ENCODE measurements at places on chromosomes 6 and 20. TPM values are rescaled to one million over a fixed set of nuclear protein-coding genes. Genes with fewer than 3 reads are reported as not detected.

GRCh38 chr6:90547991-90548390 lies 38.9 kb downstream of the MAP3K7 start:
- H3K4me1 ChIP-seq: peaks cover 6% of the 10 kb centered on the region
- H3K36me3 ChIP-seq: peaks cover 53% of the 10 kb centered on the region
- H3K4me3 ChIP-seq: no peak overlapping the region
- DNase-seq: no peak
- no peak overlapping the region for H3K27ac ChIP-seq
- no peaks in the 10 kb centered on the region for H3K27me3 ChIP-seq

DNA sequence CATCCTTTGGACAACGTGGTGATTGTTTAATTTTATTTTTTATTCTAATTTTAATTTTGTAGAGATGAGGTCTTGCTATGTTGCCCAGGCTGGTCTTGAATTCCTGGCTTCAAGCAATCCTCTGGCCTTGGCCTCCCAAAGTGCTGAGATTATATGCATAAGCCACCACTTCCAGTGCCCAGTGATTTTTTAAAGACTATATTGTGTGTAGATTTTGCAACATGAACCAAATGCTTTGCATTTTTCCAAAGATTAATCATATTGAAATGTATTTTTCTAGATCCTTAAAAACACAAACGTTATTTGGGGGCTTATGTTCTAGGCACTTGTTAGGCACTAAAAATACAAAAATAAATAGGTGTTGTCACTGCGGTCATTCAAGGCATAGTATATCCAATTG lies 117.6 kb upstream of the CCN2 start:
- H3K27ac ChIP-seq: no peak overlapping the region
- H3K36me3 ChIP-seq: no peaks in the 10 kb centered on the region
- no peaks in the 10 kb centered on the region for H3K4me1 ChIP-seq
- no peak overlapping the region for H3K4me3 ChIP-seq

DNA sequence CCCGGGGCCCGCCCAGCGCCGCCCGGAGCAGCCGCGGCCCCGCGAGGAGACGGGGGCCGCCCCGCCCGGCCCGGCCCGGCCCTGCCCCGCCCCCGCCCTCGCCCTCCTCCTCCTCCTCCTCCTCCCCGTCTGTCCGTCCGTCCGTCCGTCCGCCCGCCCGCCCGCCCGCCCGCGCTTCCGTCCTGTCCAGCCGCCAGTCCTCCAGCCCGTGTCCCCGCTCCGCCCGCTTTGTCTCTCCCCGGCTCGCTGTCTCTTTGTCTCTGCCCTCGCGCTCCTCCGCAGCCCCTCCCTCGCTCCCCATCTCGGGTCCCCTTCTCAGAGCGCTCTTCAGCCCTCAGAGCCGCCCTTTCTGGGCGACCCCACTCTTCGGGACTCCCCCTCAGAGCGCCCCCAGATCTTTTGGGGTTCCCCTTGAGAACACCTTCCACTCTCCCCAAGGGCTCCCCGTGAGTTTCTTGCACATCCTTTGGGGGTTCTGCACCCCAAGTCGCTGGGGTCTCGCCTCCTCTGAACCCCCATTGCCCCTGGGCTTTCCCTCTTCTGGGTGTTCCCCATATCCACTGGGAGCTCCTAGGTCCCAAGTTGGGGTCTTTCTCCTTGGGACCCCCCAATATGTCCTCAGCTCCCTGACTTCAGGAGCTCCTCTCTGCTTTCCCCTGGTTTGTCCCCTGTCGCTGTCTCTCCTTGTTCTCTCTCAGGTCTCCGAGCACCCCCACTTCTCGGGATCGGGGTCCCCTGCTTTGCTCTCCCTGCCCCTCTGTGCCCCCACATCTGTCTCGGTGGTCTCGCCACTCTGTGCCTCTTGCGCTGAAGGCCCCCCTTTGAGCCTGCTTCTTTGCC lies 79.5 kb upstream of the MYL9 start:
- peak overlapping the region; percentile 96 for H3K4me3 ChIP-seq
- H3K27ac ChIP-seq: peak overlapping the region; percentile 93
- H3K27me3 ChIP-seq: peaks cover 5% of the 10 kb centered on the region
- peaks cover 51% of the 10 kb centered on the region for H3K4me1 ChIP-seq
- peaks cover 2% of the 10 kb centered on the region for H3K36me3 ChIP-seq

- no peaks in the 10 kb centered on the region for H3K4me1 ChIP-seq
- no peaks in the 10 kb centered on the region for H3K36me3 ChIP-seq
- DNase-seq: no peak
- no peak overlapping the region for H3K27ac ChIP-seq
- H3K27me3 ChIP-seq: no peaks in the 10 kb centered on the region
- no peak overlapping the region for H3K4me3 ChIP-seq
Observed at GRCh38 chr6:74742793-74743508, 462.9 kb downstream of the COL12A1 start.

DNA sequence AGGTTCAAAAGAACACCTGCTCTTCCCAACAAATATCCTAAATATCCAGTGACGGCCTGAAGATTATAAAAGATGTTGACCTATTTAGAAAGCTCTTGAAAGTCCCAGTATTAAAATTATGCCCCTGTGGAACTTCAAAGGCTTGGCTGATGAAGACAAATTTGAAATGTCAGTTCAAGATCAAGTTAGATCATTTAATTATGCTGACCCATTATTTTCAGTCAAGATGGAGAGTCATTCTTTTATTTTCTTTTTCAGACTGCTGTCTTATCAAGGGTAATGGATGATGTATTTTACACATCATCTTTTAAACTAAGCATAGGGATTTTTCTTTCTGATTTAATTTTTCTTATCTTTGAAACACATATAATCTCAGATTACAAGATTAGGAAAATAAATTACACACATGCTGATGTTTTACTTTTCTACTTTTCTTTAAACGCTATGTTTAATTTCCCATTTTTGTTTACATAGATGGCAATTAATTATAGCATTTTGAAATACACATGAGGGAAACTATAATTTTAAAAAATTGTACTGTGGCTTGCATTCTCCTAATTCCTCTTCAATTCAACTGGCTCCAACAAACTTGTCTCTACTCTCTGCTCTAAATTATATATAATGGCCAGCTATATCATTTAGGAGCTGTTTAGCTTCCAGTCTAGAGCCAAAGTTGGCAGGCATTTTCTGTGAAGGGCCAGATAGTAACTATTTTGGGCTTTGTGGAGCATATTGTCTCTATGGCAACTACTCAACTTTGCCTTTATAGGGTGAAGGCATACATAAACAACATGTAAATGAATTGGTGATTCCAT lies 123.7 kb downstream of the RCAN2 start:
- H3K27me3 ChIP-seq: peaks cover 18% of the 10 kb centered on the region
- no peak overlapping the region for H3K27ac ChIP-seq
- no peak for DNase-seq
- H3K4me1 ChIP-seq: no peaks in the 10 kb centered on the region

- DNase-seq: peak; percentile 78
- peaks cover 31% of the 10 kb centered on the region for H3K36me3 ChIP-seq
- peak overlapping the region; percentile 95 for H3K27ac ChIP-seq
- peak overlapping the region; percentile 71 for H3K4me3 ChIP-seq
- H3K27me3 ChIP-seq: no peaks in the 10 kb centered on the region
- H3K4me1 ChIP-seq: peaks cover 68% of the 10 kb centered on the region
Observed at GRCh38 chr6:149094934-149095351, 222.6 kb upstream of the TAB2 start.

GRCh38 chr6:40295251-40295950 lies 291.8 kb downstream of the LRFN2 start:
- H3K4me1 ChIP-seq: no peaks in the 10 kb centered on the region
- no peak for DNase-seq
- no peaks in the 10 kb centered on the region for H3K36me3 ChIP-seq
- H3K27me3 ChIP-seq: peaks cover 3% of the 10 kb centered on the region
- no peak overlapping the region for H3K4me3 ChIP-seq

- no peaks in the 10 kb centered on the region for H3K27me3 ChIP-seq
- DNase-seq: peak; percentile 91
- H3K4me3 ChIP-seq: peak overlapping the region; percentile 15
- peak overlapping the region; percentile 60 for H3K27ac ChIP-seq
- H3K4me1 ChIP-seq: peaks cover 46% of the 10 kb centered on the region
Observed at GRCh38 chr20:32521780-32522525, 63.2 kb downstream of the NOL4L start.

- H3K4me1 ChIP-seq: no peaks in the 10 kb centered on the region
- no peaks in the 10 kb centered on the region for H3K27me3 ChIP-seq
- no peaks in the 10 kb centered on the region for H3K36me3 ChIP-seq
- H3K4me3 ChIP-seq: no peak overlapping the region
- no peak overlapping the region for H3K27ac ChIP-seq
Observed at GRCh38 chr6:131005439-131006016, 57.5 kb downstream of the EPB41L2 start.

- no peak for DNase-seq
- H3K27ac ChIP-seq: no peak overlapping the region
- no peaks in the 10 kb centered on the region for H3K4me1 ChIP-seq
- H3K4me3 ChIP-seq: no peak overlapping the region
Observed at GRCh38 chr6:142138876-142139275, 6.2 kb downstream of the GJE1 start.

GPX5 gene
- total RNA-seq: not detected

LGSN gene
- not detected for total RNA-seq

GMPR gene
- 2.1 TPM for total RNA-seq

DAAM2 gene
- not detected for total RNA-seq

SPATA25 gene
- total RNA-seq: 1.8 TPM

CLVS2 gene
- not detected for total RNA-seq
